ENCODE measurements at places on chromosomes 2 and 18. TPM values are rescaled to one million over a fixed set of nuclear protein-coding genes. Genes with fewer than 3 reads are reported as not detected.

- H3K27ac ChIP-seq, result no peak overlapping the region
- H3K4me1 ChIP-seq, result no peaks in the 10 kb centered on the region
- DNase-seq, result no peak
- peaks cover 1% of the 10 kb centered on the region for H3K27me3 ChIP-seq
Observed at GRCh38 chr2:175575346-175576258, 394.1 kb upstream of the ATP5MC3 start.

SPRED2 gene
- 12.2 TPM for total RNA-seq

DNA sequence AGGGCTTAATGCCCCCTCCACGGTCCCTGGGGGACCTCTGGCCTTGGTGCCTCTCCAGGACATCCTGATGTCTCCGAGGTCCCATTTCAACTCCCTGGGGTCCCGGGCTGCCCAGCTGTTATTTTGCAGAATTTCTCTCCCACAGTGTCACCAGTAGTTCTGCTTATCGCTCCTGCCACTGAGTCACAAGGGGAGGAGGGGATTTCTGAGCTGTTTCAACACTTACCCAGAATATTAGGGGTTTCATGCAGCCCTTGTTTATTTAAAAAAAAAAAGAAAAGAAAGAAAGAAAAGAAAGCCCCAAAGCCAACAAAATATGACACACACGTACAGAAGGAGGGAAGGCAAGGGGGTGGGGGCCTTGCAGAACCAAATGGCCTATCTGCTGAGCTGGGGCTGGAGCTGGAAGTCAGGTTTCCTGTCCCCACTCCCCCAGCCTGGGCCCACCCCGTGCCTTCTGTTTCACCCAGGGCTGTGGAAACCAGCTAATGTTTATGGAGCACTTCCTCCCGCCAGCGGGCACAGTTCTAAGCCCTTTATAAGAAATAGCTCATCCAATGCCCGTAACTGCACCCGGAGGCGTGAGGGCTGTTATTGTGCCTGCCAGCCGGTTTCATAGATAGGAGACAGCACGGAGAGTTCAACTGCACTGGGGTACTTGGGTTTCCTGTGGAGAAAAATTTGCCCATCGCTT lies 8.4 kb upstream of the ARID5A start:
- H3K27me3 ChIP-seq, result peaks cover 3% of the 10 kb centered on the region
- DNase-seq, result peak; percentile 68
- H3K36me3 ChIP-seq, result no peaks in the 10 kb centered on the region
- H3K4me1 ChIP-seq, result peaks cover 93% of the 10 kb centered on the region

MC5R gene
- total RNA-seq, result not detected

GRCh38 chr18:76446321-76447257 lies 48.5 kb downstream of the ZNF516 start:
- peak; percentile 2 for DNase-seq
- peaks cover 14% of the 10 kb centered on the region for H3K27me3 ChIP-seq
- H3K36me3 ChIP-seq, result no peaks in the 10 kb centered on the region
- H3K4me3 ChIP-seq, result no peak overlapping the region
- H3K27ac ChIP-seq, result no peak overlapping the region
- peaks cover 12% of the 10 kb centered on the region for H3K4me1 ChIP-seq

DNA sequence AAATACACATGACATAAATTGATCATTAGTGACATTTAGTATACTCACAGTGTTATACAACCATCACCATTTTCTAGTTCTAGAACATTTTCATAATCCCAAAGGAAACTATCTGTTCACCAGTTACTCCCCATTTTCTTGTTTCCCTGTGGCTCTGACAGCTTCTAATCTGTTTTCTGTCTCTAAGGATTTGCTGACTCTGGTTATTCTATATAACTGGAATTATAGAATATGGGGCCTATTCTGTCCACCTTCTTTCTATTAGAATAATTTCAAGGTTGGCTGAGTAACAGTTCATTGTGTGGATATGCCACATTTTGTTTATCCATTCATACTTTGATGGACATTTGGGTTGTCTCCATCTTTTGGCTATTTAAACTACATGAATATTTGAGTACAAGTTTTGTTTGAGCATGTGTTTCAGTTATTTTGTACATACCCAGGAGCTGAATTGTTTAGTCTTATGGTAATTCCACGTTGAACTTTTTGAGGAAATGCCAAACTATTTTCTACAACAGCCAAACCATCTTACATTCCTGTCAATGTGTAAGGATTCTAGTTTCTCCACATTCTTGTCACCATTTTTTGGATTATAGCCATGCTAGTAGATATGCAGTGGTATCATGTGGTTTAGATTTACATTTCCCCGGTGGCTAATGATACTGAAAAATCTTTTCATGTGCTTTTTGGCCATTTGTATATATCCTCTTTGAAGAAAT lies 20.5 kb downstream of the KIAA1328 start:
- peaks cover 7% of the 10 kb centered on the region for H3K4me1 ChIP-seq
- peaks cover 31% of the 10 kb centered on the region for H3K36me3 ChIP-seq
- no peak overlapping the region for H3K4me3 ChIP-seq
- no peak for DNase-seq

DNA sequence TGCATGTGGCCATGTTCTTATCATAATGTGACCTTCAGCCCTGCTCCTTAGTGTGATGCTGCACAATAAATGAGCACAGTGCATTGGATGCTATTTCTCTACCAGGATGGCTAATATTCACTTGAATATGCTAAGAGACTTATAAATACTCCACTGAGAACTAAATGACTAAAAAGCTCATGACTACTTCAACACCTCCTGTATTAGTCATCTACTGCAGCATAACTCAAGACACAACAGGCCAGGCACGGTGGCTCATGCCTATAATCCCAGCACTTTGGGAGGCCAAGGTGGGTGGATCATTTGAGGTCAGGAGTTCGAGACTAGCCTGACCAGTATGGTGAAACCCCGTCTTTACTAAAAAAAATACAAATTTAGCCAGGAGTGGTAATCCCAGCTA lies 213.4 kb downstream of the RND3 start:
- DNase-seq, result no peak
- no peaks in the 10 kb centered on the region for H3K36me3 ChIP-seq
- no peak overlapping the region for H3K27ac ChIP-seq
- no peaks in the 10 kb centered on the region for H3K27me3 ChIP-seq
- no peaks in the 10 kb centered on the region for H3K4me1 ChIP-seq

GRCh38 chr2:233267516-233268245 lies 16.2 kb downstream of the ATG16L1 start:
- H3K4me3 ChIP-seq, result peak overlapping the region; percentile 63
- peaks cover 87% of the 10 kb centered on the region for H3K36me3 ChIP-seq
- peak; percentile 92 for DNase-seq
- peaks cover 74% of the 10 kb centered on the region for H3K4me1 ChIP-seq
- H3K27me3 ChIP-seq, result no peaks in the 10 kb centered on the region

MSTN gene
- not detected for total RNA-seq

DNA sequence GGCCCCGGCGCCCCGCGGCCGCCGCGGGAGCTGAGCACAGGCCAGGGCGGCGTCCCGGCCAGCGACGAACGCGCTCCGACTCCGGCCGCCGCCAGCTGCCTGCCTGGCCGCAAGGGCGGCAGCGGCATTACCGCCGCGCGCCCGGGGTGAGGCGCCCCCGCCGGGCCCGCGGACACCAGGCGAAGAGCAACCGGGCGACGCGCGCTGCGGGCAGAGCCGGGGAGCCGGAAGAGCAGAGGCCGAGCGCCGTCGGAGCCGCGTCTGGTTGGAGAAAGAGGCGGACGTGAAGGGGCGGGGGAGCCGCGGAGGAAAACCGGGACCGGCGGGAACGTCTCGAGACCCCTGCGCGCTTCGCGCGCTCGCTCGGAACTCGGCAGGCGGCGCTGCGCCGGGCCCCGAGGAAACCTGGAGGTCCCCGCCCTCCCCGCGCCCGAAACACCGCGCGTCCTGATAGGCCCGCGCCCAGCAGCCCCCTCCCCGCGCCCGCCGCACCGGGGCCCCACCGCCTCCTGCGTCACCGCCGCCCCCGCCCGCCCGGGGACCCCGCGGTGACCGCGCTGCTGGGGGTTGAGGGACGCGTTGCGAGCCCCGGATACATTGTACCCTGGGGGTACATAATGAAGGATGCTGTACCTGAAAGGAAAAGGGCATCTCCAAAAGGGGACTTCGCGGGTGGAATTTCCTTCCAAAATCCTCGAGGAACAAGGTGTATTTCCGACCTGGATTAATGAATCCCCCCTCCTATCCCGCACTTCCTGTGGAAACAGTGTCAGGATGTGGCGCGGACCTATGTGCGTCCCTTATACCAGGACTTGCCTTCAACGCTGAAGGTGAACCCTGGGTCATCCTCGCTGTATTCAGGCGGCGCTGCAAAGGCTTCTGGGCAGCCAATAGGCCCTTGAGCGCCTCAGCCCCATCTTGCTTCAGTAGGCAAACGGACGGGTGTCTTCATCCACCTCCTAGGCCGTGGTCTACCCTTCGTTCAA lies 1.0 kb upstream of the B4GALT6 start:
- peak overlapping the region; percentile 79 for H3K4me3 ChIP-seq
- no peaks in the 10 kb centered on the region for H3K36me3 ChIP-seq
- peak overlapping the region; percentile 48 for H3K27ac ChIP-seq
- peak; percentile 56 for DNase-seq

DNA sequence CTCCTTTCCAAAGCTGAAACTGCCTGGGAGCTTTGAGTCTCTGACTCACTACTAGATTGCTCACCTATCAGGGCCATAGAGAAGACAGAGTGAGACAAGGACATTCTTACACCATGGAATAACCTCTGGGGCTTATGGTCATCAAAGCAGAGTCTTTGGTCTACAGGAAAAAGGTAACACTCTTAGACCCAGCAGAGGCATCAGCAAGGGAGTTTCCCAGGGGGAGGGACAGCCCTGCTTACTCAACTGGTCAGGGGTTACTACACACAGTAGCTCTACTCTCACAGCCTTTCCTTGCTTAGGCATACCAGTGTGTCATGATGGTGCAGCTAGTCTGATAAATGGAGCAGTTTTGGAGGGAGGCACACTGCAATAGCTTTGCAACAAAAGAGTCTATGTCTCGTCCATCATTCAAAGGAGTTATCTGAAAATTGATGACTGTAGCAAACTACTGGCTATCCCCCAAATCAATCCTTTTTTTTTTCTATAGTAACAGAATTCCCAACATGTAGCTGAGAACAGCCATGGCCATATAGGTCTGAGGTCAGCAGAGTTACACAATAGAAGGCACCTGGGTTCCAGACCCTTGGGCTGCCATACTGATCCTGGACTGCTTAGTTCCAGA lies 22.4 kb upstream of the CD28 start:
- no peak for DNase-seq
- H3K4me1 ChIP-seq, result peaks cover 30% of the 10 kb centered on the region
- no peak overlapping the region for H3K4me3 ChIP-seq
- H3K36me3 ChIP-seq, result peaks cover 2% of the 10 kb centered on the region
- no peaks in the 10 kb centered on the region for H3K27me3 ChIP-seq

DNA sequence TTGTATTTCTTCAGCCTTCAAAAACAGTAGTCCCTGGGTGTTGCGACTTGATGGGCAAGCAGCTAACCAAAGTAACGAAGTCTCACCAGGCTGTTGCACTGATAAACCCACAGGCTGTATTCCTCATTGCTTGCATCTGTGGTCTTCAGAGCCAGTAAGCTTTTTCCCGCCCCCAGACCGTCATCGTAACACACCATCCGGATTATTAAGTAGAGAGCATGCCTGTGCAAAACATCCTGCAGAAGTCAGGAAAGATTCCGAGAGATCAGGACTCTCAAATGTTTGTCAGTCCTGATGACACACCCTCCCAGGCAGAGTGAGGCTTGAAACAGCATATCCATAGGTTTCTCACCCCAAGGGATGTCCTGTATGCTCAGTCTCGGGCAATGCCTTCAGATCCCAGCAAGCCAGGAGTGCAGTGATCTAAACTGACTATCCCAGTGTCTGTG lies 15.9 kb downstream of the ITGB1BP1 start:
- H3K27me3 ChIP-seq, result no peaks in the 10 kb centered on the region
- peaks cover 6% of the 10 kb centered on the region for H3K4me1 ChIP-seq
- no peak for DNase-seq
- H3K27ac ChIP-seq, result no peak overlapping the region

- H3K27me3 ChIP-seq, result peaks cover 15% of the 10 kb centered on the region
- H3K4me3 ChIP-seq, result no peak overlapping the region
- no peak for DNase-seq
Observed at GRCh38 chr18:12907258-12907925, 23.4 kb upstream of the PTPN2 start.
